ENCODE measurements at places on chromosomes 16 and 17. TPM values are rescaled to one million over a fixed set of nuclear protein-coding genes. Genes with fewer than 3 reads are reported as not detected.

DNA sequence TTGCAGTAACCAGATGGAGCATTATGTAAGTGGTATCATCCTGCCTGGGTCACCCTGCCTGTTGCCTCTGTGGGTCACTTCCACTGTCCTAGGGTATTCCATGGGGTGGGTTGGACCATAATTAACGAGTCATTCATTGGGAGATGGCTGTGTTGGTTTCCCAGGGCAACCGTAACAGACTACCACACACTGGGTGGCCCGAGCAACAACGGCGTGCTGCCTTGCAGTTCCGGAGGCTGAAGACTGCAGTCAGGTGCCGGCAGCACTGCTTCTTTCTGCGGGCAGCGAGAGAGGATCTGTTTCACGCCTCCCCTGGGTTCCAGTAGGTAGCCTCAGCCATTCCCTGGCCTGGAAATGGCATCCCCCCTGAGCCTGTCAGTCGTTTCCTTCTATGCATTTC, 28.9 kb upstream of the CMIP start:
- DNase-seq, result no peak

DNA sequence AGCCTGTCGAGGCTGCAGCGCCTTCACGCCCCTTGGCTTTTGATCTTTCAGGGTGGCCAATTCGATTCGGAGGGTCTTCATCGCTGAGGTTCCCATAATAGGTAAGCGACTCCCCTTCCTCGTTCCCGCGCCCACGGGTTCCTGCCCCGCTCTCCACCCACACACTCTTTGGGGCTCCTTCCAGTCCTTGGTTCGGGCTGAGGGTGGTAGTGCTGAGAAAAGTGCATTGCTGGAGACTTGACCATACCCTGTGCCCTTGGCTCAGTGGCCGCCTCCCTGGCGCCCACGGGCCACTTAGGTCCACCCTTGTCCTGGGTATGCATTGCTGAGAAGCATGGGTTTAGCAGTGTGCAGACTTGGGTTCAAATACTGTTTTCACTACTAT, 491 bp downstream of the POLR2C start:
- no peak for DNase-seq

GRCh38 chr16:59188029-59188428, 453.9 kb upstream of the GOT2 start:
- DNase-seq, result no peak

DNA sequence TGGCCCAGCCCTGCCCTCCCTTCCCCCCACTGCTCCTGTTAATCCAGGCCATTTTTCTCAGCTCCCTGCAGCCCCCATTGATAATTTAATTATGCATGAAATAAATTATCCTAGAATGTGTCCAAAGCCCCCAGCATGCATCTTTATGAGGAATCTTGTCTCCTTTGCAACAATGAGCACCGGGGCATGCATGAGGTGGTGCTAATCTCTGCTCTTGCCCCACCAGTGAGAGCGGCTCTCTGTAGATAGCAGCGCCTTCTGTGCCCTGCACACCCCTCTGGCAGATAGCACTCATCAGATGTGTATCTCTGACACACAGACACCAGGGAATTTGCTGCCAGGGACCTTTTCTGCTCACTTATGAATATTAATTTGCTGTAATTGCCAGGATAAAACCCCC, 140.2 kb upstream of the CDC42EP4 start:
- DNase-seq, result no peak

GRCh38 chr17:81481073-81481799, 31.4 kb downstream of the ACTG1 start:
- no peak for DNase-seq

C17orf113 gene
- polyA plus RNA-seq, result 6.4 TPM
